Activated CD8-positive, alpha-beta memory T cell treated with anti-CD3 and anti-CD28 coated beads, Interleukin-2, amount 50 U/mL, for 4 hours (primary cell): ENCODE measurements at places on chromosomes 3 and 15.

- DNase-seq = no peak
Observed at GRCh38 chr3:14617508-14618023, 34.0 kb upstream of the CCDC174 start.

GRCh38 chr3:150762662-150763121 is 277 bp downstream of the SIAH2 start:
- DNase-seq = no peak

GRCh38 chr15:43977072-43977884 is 150.5 kb downstream of the WDR76 start:
- no peak for DNase-seq

GRCh38 chr3:168870892-168871291 is 775.2 kb upstream of the GOLIM4 start:
- no peak for DNase-seq

DNA sequence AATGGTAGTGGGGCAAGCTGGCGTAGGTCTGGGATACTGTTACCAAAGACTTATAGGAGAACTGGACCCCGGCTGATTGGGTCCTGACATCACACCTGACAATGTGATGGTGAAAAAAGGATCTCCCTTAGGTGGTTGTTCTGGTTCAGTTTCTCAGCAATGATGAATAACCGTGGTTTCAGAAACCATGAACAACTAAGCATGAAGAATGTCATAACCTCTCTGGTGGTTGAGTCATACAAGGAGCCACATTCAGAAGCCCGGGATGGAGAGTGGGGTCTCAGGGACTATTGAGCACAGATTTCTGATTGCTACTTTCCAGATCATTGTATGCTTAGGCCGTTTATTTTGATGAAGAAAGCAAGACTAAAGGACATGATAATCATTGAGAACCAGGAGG is 17.4 kb downstream of the GPR160 start:
- DNase-seq = no peak

- no peak for DNase-seq
Observed at GRCh38 chr15:48579945-48580671, 65.4 kb downstream of the FBN1 start.

- no peak for DNase-seq
Observed at GRCh38 chr15:84731774-84732173, 15.8 kb upstream of the SEC11A start.

- peak; percentile 43 for DNase-seq
Observed at GRCh38 chr3:129934234-129935123, 40.0 kb upstream of the TRH start.

GRCh38 chr3:193212844-193213243 is 28.2 kb upstream of the PLAAT1 start:
- no peak for DNase-seq

DNA sequence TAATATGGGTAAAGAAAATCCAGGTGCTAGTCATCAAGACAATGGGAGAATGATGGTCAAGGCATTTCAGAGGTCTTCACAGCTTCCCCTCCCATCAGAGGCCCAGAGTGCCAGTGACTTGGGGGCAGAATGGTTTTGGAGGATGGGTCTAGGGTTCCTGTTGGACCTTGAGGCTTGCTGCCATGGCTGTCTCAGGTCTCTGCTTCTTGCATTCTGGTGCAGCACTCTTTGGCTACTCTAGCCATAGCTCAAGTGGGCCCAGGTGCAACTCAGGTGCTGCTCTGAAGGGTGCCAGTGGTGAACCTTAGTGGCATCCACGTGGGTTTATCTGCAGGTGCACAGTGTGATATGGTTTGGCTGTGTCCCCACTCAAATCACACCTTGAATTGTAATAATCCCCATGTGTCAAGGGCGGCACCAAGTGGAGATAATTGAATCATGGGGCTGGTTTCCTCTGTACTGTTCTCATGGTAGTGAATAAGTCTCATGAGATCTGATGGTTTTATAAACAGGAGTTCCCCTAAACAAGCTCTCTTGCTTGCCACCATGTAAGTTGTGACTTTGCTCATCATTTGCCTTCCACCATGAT is 48.5 kb upstream of the PEX5L start:
- DNase-seq = no peak

- no peak for DNase-seq
Observed at GRCh38 chr3:176683382-176683781, 513.9 kb downstream of the TBL1XR1 start.

GRCh38 chr3:107524841-107525643 is 2.3 kb downstream of the BBX start:
- DNase-seq = peak; percentile 58

- DNase-seq = no peak
Observed at GRCh38 chr3:8456412-8456811, 45.2 kb upstream of the LMCD1 start.

- no peak for DNase-seq
Observed at GRCh38 chr15:68700455-68701123, 120.1 kb downstream of the ANP32A start.

GRCh38 chr3:71492974-71493771 is 90.4 kb downstream of the FOXP1 start:
- no peak for DNase-seq

DNA sequence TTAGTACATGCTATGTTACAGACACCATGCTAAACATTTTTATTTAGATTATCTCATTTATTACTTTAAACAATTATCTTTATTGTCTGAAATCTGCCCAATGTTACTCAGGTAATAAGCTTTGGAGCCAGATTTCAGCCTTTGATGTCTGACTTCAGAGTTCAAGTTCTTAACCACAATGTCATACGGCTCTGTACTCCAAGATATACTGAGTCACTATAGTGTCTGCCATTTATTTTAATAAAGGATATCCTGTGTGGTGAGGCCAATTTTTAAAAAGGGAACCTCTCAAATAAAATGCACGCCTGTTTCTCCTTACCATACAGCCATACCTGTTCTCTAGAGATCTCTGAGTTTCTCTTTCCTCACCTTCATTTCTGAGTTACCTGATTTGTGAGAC is 193.1 kb downstream of the EPHA3 start:
- no peak for DNase-seq

GRCh38 chr15:73599934-73600333 is 33.3 kb downstream of the NPTN start:
- DNase-seq = no peak
